ENCODE measurements at places on chromosomes 5 and 9. TPM values are rescaled to one million over a fixed set of nuclear protein-coding genes. Genes with fewer than 3 reads are reported as not detected.

Gene PTGR1
- total RNA-seq = 126 TPM

Gene NME5
- total RNA-seq = 2.5 TPM

Gene PCDHGA2
- 4.5 TPM for total RNA-seq

Gene SOWAHA
- 0.17 TPM for total RNA-seq

GRCh38 chr9:82223442-82223841 lies 234.9 kb downstream of the SPATA31D1 start:
- DNase-seq = peak; percentile 93
- H3K4me1 ChIP-seq = no peaks in the 10 kb centered on the region
- H3K27ac ChIP-seq = no peak overlapping the region
- H3K27me3 ChIP-seq = no peaks in the 10 kb centered on the region

- no peak for DNase-seq
- no peaks in the 10 kb centered on the region for H3K36me3 ChIP-seq
- no peaks in the 10 kb centered on the region for H3K27me3 ChIP-seq
- H3K27ac ChIP-seq = no peak overlapping the region
Measured at GRCh38 chr5:76367623-76368371, 35.3 kb upstream of the IQGAP2 start.
